ENCODE measurements at places on chromosomes 4 and X.

DNA sequence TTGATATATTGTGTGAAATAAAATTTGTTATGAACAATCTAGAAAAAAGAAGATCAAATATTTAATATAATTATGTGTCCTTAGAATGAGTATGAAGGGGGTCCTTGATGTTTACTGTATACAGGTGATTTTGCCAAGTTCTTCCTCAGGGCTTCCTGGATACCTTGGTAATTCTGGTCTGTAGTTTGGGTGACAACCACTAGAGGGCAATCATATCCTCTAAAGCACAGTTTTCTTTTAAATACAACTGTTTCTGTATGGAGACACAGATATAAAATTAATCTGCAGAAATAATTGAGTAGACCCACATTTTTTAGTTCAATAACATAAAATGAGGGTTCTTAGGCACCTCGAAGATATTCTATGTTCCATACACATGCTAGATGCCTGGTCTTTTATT lies 157.7 kb downstream of the SPANXN1 start:
- DNase-seq: no peak

DNA sequence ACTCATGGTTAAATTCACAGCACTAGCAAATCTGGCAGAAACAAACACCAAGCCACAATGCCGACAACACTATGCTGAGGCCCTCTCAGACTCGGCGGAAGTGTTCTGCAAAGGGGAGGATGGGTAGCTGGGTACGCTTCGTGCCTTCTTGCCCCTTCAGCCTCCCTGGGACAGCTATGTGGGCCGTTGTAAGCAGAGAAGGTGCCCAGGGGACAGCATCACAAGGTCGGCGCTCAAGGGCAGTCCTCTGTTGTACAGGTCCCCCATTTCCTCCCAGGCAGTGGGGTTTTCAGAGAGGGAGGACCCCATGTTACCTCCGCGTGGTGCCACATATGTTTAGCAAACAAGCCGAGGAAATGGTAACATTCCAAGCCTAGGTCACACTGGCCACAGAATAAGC lies 173.6 kb downstream of the AFAP1 start:
- DNase-seq: no peak

- no peak for DNase-seq
Measured at GRCh38 chrX:72276478-72276953, 532 bp downstream of the RPS4X start.

DNA sequence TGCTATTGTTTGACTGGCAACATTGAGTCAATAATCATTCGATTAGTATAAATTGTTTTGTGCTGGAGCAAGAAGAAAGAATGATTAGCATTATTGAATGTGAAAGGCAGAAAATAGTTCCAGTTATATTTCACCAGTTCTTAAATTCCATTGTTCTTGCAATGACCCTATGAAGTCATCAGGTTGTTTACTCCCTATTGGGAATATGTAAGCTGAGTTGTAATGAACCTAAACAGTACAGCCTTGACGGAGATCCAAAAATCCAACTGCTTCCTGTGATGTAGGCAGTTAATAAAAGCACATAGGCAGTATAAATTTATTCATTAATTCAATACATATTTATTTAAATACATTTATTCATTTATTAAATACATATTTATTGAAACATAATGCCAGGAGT lies 947.5 kb downstream of the PCDH7 start:
- no peak for DNase-seq

DNA sequence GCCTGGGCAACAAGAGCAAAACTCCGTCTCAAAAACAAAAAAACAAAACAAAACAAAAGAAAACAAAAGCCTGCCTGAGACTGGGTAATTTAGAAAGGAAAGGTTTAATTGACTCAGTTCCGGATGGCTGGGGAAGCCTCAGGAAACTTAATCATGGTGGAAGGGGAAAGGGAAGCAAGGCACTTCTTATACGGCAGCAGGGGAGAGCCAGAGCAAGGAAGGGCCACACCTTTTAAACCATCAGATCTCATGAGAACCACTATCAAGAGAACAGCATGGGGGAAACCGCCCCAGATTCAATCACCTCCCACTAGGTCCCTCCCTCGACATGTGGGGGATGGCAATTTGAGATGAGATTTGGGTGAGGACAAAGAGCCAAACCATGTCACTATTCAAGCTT lies 122.2 kb downstream of the UBE2K start:
- no peak for DNase-seq

- DNase-seq: no peak
Measured at GRCh38 chr4:99806545-99806944, 10.1 kb upstream of the DAPP1 start.

GRCh38 chr4:6660430-6660829 lies 19.9 kb downstream of the MRFAP1 start:
- no peak for DNase-seq

DNA sequence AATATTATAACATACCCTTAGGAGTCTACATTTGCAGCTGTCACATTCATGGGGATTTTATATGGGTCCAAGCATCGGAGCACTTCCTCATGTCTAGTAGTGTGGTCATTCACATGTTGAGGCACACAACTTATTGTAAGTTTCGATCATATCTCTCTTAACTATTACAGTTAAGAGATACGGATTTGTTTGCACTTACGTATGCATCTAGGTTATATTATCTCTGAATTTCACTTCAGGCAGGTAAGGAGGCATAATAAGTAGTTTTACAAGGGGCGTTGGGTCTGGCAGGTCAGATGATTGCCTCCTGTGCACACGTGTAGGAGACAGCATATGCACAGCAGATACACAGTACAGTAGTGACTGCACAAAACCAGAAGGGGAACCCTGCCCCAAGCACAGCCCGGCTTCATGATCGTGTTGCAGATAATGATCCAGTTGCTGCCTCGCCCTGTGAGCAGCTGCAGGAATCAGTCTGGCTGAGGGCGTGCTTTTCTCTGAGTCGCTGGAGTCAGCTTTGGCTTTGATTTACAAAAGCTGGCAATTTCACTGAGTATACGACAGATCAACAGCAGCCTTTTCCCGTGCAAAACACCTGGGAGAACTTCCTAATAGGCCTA lies 302.9 kb upstream of the GATB start:
- DNase-seq: no peak

DNA sequence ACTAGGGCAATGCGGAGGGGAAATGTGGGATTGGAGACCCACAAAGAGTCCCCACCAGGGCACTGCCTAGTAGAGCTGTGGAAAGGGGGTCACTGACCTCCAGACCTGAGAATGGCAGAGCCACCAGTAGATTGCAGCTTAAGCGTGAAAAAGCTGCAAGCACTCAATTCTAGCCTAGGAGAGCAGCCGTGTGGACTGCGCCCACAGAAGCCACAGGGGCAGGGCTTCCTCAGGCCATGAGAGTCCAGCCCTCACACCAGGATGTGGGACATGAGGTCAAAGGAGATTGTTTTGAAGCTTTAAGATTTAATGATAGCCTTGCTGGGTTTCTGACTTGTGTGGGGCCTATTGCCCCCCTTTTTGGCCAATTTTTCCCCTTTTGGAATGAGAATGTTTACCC lies 379.0 kb downstream of the INPP4B start:
- DNase-seq: no peak

- no peak for DNase-seq
Measured at GRCh38 chrX:149198980-149199732, 305.9 kb downstream of the IDS start.

DNA sequence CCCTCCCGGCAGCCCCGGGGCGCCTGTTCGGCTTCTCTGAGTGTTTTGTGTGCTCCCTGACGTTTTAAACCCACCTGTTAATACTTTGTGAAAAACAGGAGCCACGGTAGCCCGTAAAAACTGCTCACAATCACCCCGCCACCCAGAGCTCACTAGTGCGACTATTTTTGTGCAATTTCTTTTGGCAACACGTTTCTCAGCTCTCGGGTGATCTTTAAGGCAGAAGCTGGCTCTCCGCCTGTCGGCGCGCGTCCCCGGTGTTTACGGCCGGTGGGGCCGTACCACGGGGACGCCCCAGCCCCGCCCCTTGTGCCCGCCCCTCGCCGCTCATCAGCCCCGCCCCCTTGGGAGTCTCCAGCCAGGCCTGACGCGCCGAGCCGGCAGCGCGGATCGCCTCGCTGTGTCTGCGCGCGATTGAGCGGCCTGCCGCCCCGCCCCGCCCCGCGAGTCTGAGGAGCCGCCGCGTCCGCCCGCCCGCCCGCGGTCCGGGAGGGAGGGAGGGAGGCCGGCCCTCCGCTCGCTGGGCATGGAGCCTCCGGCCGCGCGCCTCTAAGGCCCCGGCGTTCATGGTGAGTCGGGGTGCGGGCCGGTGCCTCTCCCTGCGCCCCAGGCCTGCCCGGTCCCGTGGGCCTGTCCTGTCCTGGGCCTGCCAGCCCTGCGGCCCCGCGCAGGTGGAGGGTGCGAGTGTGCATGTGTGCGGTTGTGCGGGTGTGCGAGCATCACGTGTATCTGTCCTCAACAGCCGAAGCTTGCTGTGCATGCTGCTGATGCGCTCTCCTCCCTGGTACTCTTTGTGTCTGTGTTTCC lies 56.2 kb upstream of the TADA2B start:
- DNase-seq: peak; percentile 71

GRCh38 chr4:189162888-189163287 lies 777.8 kb upstream of the FRG1 start:
- no peak for DNase-seq

- no peak for DNase-seq
Measured at GRCh38 chrX:147485207-147485606, 426.5 kb upstream of the FMR1 start.

DNA sequence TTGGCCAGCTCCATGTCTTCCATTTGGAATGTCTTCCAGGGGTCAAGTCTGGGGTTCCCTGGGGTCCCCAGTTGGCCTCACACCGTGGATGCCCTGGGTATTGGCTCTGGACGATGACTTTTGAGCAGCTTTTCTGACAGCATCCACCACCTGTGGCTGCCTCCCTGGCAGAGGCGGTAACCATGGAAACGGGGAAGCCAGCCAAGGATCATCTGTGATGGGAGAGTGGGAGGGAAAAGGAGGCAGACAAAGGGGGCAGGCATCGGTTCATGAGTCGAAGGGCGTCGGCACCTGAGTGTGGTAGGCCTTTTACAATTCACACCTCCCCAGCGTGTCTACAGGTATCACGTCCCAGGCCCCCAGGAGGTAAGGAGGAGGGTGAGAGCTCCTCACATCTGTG lies 152.2 kb downstream of the ASMT start:
- no peak for DNase-seq

GRCh38 chr4:138686106-138686835 lies 329.3 kb upstream of the NOCT start:
- DNase-seq: no peak

Data from smooth muscle cell of the brain vasculature (primary cell).